Breast epithelium (tissue), 4 donors: ENCODE measurements at places on chromosomes 3 and 15.

DNA sequence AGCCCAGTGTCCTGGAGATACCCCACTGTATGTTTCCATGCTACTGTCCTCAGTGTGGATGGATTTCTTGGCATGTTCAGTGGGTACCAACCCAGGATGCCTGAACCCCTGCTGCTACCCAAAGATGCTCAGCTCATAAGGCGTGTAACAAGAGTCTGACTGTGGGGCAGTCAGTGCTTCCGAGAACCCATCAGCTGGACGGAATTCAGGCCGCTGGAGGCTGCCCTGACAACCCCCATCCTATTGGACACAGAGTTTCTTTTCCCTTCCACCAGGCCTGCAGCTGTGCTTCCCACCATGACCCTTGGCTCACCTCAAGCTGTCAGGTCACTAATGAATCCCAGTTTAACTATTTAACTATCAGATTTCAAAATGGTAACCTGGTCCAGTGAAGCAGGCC is 224.1 kb upstream of the FEZF2 start:
- no peak for DNase-seq

DNA sequence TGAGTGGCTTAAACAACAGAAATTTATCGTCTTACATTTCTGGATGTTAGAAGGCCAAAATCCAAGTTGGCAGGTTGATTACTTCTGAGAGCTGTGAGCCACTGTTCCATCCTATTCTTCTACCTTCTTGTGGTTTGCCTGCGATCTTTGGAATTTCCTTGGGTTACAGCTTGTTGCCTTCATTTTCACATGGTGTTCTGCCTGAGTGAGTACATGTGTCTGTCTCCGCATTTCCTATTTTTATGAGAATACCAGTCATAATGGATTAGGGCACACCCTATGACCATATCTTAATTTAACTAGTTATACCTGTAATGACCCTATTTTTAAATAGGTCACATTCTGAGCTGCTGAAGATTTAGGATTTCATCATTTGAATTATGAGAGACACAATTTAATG is 294.3 kb downstream of the CNTN4 start:
- no peak for DNase-seq

GRCh38 chr3:2635511-2635910 is 474.7 kb downstream of the IL5RA start:
- no peak for DNase-seq

- DNase-seq, result no peak
These were observed 55.9 kb upstream of the PIK3CB start for GRCh38 chr3:138890555-138891187.

- no peak for DNase-seq
These were observed 169.6 kb downstream of the B3GALNT1 start for GRCh38 chr3:160935413-160936095.

GRCh38 chr3:143060906-143061305 is 58.7 kb upstream of the CHST2 start:
- DNase-seq, result no peak

GRCh38 chr3:108590460-108590859 is 938 bp downstream of the DZIP3 start:
- no peak for DNase-seq

DNA sequence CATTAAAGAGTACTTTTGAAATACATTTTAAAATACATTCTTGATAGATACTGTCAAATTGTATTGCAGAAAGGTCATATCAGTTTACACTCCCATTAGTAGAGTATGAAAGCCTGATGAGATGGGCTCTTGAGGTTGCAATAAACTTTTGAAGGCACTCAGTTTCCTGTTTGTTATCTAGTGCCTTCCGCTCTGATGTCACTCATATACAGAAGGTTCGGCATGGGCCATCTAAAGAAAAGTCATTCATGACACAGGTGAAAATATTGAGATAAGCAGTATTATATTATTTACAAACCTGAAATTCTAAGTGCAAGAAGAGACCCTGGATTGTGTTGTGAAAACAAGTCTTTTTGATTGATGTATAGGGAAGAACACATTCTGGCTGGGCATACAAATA is 36.5 kb upstream of the DENND4A start:
- no peak for DNase-seq

- DNase-seq, result no peak
These were observed 104.4 kb downstream of the RPL22L1 start for GRCh38 chr3:170765419-170766078.

DNA sequence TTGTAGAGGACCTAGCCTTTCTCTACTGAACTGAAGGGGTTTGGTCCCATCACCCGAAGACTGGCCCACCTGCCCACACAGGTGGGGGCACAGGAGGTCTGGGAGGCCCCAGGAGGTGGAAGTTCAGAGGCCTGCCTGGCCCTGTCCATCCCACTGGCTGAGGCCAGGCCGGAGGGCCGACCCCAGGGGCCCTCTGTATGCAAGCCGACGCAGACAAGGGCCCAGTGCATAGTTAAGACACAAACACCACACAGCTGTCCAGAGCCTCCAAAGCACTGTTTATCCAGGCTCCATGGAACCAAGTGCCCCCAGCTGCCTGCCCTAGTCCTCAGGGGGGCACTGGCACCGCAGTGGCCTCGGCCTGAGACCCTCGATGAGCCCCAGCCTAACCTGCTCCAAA is 26.7 kb downstream of the SNX33 start:
- no peak for DNase-seq

DNA sequence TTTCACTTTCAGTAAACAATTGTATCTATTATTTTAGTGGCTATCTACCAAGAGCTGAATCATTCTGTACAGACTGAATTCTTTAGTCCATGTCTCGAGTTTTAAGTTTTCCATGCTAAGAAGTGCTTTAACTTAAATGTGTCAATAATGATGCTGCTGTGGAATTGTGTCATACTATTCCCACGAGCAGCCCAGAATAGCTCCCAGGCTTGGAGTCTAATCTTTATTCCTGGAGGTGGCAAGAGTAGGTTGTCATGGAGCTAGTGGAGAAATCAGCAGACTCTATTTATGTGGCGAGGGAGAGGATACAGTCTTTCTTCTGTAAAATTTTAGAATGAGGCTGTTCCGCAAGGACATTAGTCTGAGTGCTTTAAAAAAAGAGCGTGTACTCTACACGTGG is 207.2 kb downstream of the ROBO2 start:
- no peak for DNase-seq

DNA sequence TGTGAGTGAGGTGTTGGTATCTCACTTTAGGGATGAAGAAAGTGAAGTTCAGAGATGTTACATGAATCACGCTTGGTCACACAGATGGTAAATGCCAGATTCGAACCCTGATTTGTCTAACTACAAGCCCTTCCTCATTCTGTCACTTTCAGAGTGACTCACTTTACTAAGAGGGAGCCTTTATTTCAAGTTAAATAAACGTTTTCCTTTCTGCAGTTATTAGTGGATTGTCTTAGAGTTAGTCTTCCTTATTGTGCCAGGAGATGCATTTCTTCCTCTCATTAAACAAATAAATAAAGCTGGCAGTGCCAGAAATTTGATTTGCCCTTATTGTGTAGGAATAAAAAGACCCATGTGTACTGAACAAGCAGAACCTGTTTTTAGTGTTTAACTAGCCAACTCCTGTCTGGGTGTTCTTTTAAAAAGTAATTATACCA is 162.5 kb downstream of the AKAP13 start:
- no peak for DNase-seq

GRCh38 chr15:45156744-45157455 is 27.1 kb downstream of the DUOX1 start:
- no peak for DNase-seq

GRCh38 chr3:18189282-18190050 is 235.7 kb downstream of the SATB1 start:
- DNase-seq, result no peak

DNA sequence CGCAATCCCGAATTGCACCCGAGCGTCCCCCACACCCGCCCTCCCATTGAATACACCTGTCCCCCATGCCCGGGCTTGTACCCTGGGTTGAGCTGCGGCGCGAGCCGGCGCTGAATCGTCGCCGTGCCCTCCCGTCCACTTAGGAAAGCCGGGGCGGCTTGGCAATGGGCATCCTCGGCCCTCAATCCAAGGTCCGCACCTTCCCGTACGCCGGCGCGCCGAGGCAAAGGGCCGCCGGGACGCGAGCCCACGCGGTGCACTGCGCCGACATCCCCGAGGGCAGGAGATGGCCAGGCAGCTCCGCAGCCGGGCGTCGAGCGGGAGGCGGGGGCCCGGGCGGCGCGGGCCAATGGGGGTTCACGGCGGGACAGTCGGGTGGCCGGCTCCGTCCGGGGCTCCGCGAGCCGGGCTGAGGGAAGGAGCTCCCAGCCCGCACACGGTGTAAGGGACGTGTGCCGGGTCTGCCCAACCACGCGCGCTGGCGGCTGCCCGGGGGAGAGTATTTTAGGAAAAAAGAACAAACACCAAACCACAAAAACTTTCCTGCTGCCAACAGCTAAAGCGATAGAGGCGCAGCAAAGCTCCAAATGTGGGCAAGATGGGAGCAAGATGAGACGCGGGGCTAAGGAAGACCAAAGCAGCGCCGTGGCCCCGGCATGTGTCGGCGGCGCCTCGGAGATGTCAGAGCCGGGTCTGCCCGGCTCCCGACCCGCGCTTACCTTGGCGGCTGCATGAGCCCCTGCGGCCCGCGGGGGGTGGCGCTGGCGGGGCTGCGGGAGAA is 621 bp downstream of the RGMA start:
- DNase-seq, result no peak

DNA sequence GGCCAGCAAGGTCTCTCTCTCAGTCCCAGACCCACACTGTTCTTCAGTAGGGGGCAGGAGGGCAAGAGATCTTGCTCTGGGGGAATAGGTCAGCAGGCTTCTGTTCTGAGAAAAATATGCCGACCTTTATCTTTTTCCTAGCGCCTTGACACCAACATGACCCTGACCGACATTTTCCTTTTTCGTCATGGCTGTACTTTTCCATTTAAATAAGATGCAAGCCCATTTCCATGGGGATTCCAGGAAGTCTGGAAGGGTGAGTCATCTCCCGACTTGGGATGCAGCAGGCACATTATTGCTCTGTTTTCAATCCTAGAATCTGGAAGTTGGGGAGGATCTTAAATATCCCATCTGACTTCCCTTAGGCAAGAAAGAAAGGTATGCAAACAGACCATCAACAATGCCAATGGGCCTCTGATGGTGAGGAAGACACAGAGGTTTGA is 261.5 kb upstream of the LRTM1 start:
- DNase-seq, result no peak
